ENCODE measurements at places on chromosomes 6 and 20. TPM values are rescaled to one million over a fixed set of nuclear protein-coding genes. Genes with fewer than 3 reads are reported as not detected.

GRCh38 chr20:51062065-51062464, 39.2 kb upstream of the KCNG1 start:
- H3K27ac ChIP-seq = no peak overlapping the region
- DNase-seq = no peak
- no peaks in the 10 kb centered on the region for H3K27me3 ChIP-seq
- no peak overlapping the region for H3K4me3 ChIP-seq
- no peaks in the 10 kb centered on the region for H3K4me1 ChIP-seq

DNA sequence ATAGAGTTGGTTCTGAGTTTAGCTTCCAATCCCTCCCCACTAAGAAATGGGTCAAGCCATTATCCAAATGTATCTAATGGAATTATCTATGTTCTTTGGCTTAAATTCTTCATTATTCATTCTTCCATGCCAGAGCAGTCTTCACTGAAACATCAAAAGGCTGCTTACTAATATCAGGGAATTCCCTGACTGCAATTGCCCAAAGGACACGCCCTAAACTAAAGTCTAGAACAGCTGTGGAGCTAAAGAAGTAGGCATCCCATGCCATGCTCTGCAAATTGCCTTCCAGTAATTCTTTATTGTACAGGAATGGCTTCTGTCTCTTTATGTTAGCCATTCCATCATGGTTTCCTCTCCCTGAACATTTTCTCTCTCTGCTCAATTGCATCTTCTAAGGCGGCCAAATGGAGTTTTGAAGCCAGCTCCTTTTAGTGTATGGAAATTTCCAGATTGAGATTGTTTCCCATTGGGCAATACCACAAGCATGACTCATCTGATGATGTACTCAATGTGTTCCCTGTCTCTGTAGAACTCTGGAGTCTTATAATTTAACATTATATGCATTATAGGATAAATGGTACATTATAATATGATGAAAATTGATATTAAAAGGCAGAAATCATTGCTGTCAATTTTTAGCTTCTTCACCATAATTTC, 28.8 kb upstream of the TSHZ2 start:
- H3K4me1 ChIP-seq = no peaks in the 10 kb centered on the region
- DNase-seq = no peak
- no peak overlapping the region for H3K27ac ChIP-seq
- H3K36me3 ChIP-seq = no peaks in the 10 kb centered on the region

DNA sequence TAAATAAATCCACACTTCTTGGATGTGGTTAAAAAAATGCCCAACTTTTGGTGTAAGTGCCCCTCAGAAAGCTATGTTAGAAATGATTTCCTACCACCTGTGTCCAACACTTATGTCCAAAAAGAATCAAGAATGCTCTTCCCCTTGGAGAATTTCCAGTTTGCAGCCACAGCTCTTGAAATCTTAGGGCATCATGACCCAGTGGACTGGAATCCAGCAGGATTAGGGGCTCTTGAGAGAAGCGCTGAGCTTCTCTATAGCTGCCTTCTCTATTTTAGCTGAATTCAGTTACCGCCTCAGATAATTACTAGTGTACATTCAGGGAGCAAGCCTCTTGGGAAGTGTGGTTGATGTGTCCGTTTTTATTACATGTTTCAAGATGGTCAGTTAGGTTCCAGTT, 2.5 kb downstream of the PHACTR1 start:
- H3K4me1 ChIP-seq = no peaks in the 10 kb centered on the region
- H3K27me3 ChIP-seq = no peaks in the 10 kb centered on the region
- no peak for DNase-seq
- no peaks in the 10 kb centered on the region for H3K36me3 ChIP-seq
- H3K27ac ChIP-seq = no peak overlapping the region

DNA sequence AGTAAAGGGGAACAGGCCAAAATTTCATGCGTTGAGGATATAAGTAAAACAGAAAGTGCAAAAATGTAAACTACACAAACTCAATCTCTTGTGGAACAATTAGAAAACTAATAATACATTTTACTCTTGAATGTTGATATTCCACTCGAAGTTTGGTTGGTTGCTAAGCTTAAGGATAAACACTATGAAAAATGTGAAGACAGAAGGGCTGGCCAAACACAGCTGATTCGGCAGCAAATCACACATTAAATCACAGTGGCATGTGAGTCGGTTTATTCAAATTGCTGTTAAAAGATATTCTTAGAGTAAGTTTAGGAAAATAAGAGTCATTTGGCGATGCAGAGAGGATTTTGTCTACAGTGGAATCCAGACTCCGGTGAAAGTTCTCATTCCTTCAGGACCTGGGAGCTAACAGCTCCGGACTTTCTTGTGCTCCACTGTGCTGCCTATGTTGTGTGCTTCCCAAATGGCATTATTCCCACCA, 1.4 kb upstream of the EPM2A start:
- DNase-seq = no peak
- H3K4me1 ChIP-seq = peaks cover 10% of the 10 kb centered on the region

- no peaks in the 10 kb centered on the region for H3K4me1 ChIP-seq
- peaks cover 11% of the 10 kb centered on the region for H3K27me3 ChIP-seq
- no peak overlapping the region for H3K27ac ChIP-seq
- no peak for DNase-seq
- H3K4me3 ChIP-seq = no peak overlapping the region
Measured at GRCh38 chr6:132959639-132960326, 145.4 kb downstream of the RPS12 start.

GRCh38 chr6:161134550-161135298, 139.1 kb downstream of the AGPAT4 start:
- H3K27me3 ChIP-seq = no peaks in the 10 kb centered on the region
- H3K36me3 ChIP-seq = no peaks in the 10 kb centered on the region
- H3K4me3 ChIP-seq = no peak overlapping the region
- no peaks in the 10 kb centered on the region for H3K4me1 ChIP-seq

DNA sequence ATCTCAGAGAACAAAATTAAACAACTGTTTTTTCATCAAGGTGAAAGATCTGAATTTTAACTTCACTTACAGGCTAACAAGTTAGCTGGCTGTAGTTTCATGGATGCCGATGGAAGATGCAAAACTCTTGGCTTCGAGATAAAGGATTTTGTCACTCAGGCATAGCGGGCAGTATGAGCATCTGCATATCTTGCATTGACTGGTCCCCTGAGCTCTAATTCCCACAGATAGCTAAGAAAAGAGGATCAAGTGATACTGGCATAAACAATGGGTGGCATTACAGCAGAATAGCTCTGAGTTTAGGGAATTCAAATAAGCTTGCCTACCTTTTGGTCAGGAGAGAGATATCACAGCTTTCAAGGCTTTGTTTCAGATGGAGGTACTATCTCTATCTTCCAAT, 1.8 kb upstream of the CLVS2 start:
- H3K36me3 ChIP-seq = no peaks in the 10 kb centered on the region
- no peak overlapping the region for H3K27ac ChIP-seq
- H3K4me3 ChIP-seq = no peak overlapping the region

- H3K36me3 ChIP-seq = no peaks in the 10 kb centered on the region
- no peaks in the 10 kb centered on the region for H3K4me1 ChIP-seq
- H3K27ac ChIP-seq = no peak overlapping the region
- no peak for DNase-seq
- H3K4me3 ChIP-seq = no peak overlapping the region
Measured at GRCh38 chr20:48594533-48594932, 233.3 kb downstream of the PREX1 start.

Gene PRKN
- 0.22 TPM for total RNA-seq
